Stimulated activated CD8-positive, alpha-beta memory T cell treated with anti-CD3 and anti-CD28 coated beads, Interleukin-15, amount 100 ng/mL, for 24 hours (primary cell): ENCODE measurements at places on chromosomes 3 and 15.

- no peak for DNase-seq
Observed at GRCh38 chr3:143506190-143506589, 342.1 kb downstream of the SLC9A9 start.

GRCh38 chr3:99918715-99919114 is 101.1 kb downstream of the CMSS1 start:
- DNase-seq, result no peak

GRCh38 chr3:158103081-158103886 is 2.9 kb downstream of the SHOX2 start:
- DNase-seq, result no peak

DNA sequence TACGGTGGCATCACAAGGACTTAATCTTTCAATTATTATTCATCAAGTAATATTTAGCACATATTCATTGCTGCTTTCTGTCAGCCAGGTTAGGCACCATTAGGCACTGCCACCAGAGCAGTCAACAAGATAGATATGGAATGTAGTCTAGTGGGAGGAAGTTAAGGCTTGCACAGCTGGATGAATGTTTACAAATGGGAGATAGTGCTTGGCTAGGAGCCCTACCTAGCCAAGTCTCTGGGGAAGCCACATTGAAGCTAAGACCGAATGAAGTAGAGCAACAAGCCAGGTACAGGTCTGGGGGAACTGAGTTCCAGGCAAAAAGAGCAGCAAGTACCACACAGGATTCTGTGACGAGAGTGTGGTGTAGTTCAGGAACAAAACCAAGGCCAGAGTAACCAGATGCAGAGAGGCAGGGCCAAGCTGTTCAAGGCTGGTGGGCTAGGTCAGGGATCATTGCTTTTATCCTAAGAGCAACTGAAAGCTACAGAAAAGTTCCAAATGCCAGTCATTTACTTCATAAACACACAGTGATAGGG is 33.4 kb upstream of the SCAANT1 start:
- no peak for DNase-seq

DNA sequence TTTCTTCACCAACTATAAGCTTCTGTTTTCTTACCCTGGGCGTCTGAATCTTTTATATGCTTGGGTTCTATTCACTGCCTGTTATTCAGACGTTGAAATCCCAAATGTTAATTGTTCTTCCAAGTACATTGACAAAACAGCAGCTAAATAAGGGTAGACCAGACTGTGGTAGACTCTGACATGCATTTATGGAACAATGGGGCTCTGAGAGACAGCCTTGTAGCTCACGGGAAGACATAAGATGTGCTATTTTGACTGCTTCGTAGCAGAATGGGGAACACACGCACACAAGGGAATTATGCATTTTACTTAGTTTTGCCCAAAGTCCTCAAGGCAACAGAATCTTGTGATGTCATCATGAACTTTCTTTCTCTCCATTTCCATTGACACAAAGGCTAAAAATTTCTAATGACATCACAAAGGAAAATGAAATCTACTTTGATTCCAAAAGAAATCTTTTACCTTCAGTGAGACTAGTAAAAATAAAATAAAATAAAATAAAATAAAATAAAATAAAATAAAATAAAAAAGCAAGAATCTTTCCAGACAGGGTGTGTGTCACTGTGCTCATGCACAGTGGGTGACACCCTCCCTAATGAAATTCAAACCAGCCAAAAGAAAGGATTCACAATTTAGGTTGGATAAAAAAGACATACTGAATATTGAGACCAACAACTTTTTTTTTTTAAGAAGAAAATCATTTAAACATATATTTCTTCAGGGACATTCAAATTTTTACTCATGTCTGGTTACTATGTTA is 346.6 kb downstream of the ZBTB20 start:
- no peak for DNase-seq

- DNase-seq, result no peak
Observed at GRCh38 chr3:172931746-172932285, 181.3 kb downstream of the ECT2 start.

GRCh38 chr3:16509721-16510619 is 3.5 kb downstream of the RFTN1 start:
- DNase-seq, result no peak

DNA sequence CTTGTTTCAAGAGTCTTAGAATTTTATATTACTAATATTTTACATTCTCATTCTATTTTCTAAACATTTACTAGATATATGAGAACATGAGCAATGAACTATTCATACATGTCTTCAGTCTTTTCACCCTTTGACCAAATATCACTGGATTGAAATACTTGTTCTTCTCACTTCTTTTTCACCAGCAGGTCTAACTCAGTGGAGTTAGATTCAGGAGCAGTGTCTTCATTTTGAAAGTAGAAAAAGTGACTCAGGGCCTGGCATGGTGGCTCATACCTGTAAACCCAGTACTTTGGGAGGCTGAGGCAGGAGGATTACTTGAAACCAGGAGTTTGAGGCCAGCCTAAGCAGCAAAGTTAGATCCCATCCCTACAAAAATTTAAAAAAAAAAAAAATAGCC is 70.8 kb downstream of the USP13 start:
- no peak for DNase-seq
